Heart right ventricle (tissue), 16 donors: ENCODE measurements at places on chromosomes 3 and 15.

DNA sequence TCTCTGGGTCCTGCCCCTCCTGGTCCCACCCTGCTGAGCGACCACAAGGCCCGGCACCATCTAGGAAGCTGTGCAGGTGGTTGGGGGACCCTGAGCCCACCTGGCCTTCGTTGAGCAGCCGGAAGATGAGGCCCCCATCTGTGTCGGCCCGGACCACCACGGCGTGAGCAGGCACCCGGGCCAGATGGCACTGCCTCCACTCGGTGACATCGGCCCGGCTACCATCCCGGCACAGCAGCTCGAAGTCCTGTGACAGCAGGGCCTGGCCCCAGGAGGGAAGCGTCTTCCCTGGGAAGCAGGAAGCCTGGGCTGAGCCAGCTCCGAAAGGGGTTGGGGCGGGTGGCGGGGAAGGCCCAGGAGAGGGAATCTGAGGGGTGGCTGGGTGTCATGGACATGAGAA lies 12.6 kb downstream of the MELTF start:
- no peak for DNase-seq

DNA sequence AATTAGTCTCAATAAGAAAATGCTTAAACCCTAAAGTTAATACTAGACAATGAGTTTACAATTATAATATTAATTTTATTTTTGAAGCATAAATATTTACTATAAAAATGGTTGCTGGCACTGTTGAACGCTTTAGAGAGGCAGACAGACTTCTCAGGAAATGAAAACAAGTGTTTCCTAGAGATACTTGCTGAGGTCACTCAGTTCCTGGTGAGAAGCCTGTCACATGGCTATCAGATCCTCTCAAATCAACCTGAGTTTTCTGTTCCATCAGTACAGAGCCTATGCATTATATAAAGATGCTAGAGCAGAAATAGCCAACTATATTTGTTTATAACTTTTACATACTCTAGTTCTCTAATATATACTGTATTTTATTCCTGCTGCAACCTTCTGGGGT lies 109.2 kb downstream of the MYO5A start:
- no peak for DNase-seq

DNA sequence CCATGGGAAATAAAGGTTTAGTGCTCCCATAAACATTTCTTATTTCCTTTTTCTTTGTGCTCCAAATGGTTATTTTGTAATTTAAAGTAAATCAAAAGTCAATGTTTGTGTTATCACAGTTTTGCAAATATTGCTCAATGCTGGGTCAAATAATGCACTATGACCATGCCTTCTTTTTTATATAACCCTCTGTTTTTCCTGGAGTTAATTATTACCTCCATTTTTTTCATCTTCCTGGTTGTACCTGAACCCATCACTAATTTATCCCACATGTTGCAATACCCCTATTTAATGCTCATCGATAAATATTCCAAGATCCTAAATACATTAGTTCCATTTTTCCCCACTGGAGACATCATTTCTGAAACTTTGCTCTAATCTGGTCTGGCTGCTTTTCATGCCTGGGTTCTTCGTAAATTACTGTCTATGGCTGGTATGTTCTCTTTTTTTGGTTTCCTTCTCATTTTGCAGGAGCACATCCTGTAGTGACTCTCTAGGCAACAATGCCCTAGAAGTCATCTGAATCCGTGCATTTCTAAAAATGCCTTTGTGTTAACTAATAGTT lies 66.4 kb downstream of the OXNAD1 start:
- DNase-seq: no peak

DNA sequence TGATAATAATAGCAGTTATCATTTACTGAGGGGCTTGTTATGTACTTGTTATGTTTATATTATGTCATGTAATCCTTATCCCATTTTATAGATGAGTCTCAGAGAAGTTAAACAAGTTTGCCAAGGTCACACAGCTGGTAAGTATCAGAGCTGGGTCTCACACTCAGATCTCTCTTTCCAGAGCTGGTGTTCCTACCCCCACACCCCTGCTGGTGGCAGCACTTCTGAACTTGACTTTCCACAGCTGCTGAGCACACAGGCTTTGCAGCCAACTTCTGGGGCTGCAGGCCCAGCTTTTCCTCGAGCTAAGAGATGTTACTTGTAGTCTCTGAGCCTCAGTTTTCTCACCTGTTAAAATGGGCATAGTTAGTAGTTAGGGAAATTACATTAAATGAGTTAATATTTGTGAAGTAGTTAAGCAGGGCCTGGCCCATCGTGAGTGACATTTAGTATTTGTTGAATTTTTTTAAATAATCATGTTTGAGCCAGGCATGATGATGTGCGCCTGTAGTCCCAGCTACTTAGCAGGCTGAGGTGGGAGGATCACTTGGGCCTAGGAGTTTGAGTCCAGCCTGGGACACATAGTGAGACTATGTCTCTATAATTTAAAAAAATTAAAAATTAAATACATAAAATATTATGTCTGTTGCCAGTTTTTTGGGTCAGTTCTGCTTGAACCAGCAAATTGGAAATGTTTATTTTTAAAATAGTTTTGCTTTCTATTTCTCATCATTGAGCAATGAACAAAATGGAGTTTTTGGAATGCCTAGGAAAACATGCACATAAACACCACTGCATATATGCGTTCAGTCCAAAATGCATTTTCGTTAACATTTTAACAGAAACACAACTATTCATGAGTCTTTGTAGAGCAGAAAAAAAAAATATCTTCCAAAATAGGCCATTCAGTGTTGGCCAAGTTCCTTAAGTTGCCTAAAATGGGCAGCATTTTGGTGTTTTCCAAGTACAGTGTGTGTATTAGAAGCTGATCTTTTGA lies 87.3 kb downstream of the SMAD6 start:
- DNase-seq: no peak

DNA sequence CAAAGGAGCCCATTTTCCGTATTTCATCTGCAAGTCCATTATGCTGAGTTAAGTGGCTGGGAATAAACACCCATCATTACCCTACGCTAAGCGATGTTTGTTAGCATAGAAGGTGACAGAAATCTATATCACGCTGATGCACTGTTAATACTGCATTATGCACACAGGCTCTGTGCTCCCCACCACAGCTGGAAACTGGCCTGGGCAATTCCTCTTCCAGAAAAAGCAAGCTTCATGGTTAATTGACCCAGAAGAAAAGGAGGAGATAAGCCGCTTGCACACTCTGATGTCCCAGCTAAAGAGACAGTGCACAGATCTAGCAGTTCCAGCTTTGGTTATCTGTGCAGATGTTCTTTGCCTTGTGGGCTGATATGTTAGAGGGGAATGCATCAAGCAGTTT lies 232.6 kb downstream of the NTRK3 start:
- no peak for DNase-seq

GRCh38 chr15:50163719-50164410 lies 18.1 kb upstream of the SLC27A2 start:
- DNase-seq: no peak

- no peak for DNase-seq
Measured at GRCh38 chr3:24299806-24300626, 194.6 kb downstream of the THRB start.
